ENCODE measurements at places on chromosomes 5 and 9.
A peak's percentile ranks its signal among the peaks of the same experiment; 100 is the strongest.

- no peak for DNase-seq
These were observed 1710.1 kb upstream of the CDH9 start for GRCh38 chr5:28748446-28748845.

DNA sequence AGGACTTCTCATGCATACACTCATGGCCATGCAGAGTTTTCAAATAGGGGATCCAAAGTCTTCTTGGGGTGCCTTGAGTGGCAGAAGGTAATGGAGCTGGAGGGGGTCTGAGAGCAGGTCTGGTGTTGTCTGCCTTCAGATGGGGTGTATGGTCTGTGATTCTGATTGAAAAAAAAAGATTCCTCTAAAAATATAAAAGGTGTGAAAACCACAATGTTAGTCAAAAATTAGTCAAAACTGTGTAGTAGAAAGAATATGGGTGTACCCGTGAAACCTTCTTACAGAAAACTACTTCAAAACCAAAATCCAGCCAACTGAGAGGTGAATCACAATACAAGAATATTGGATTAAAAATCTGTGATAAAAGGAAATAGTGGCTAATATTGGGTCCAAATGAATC is 20.1 kb downstream of the DOCK2 start:
- no peak for DNase-seq

GRCh38 chr9:75445144-75445543 is 356.8 kb downstream of the OSTF1 start:
- DNase-seq, result no peak

DNA sequence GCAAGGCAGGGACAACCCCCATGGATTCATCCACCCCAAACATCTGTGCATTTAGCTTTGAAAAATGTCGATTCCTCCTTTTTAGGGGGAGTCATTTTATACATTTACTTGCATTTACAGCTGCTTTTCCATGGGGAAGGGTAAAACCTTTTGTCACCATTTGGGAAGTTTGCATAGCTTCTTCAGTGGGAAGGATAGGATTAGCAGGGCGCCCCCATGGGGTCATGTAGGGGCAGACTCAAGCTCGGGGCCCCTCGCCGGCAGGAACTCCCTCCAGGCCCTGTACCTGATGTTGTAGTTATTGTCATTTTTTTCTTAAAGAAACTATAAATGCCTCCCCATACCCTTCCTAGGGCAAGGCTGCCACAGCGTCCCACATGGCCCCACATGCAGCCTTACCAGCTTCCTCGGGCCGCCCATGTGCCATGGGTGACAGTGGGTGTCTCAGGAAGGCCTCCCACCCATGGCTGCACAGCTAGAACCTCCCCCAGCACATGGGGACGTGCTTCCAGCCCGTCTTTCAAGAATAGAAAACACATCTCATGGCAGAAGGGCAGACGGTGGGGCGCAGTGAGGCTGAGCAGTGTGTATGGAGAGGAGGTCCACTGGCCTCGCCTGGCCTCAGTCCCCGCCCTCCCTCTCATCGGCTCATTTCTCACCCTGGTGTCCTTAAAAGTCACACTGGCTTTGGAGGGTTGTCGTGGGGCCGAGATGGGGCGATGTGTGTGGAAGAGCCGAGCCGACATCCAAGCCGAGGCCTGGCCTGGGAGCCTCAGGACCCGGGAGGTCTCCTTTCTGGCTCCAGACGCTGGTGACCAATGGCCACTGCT is 76.1 kb upstream of the OTULINL start:
- no peak for DNase-seq

DNA sequence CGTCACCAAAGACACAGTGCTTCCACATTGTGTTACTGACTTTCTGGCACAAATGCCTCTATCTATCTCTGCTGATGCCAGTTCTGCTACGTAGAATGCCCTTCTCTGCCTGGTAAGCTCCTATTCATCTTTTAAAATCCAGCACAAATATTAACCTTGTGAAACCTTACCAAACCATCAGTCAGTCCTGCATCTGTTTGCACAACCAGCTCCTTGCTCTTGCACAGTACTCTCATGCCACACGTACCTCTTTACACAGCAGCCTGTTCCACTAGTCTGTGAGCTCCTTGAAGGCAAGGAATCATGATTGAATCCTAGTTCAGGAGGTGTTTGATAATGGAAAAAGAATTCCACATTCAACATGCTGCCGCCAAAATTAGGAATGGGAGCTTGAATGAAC is 56.3 kb downstream of the TEX10 start:
- no peak for DNase-seq

DNA sequence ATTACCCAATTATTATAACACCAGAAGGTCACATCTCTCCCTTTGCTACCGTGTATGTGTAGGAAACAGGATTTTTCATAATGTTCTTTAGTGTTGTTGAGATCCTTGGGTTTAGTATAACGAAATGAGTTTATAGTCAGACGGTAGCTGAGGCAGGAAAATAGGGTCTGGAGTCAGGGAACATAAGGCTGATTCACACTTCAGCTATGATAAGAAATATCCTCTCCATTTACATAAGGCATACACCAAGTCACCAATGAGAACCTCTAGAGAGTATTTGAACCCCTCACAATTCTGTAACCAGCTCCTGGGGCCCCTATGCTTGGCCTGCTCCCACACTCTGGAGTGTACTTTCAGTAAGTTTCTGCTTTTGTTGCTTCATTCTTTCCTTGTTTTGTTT is 58.9 kb upstream of the ANKH start:
- DNase-seq, result no peak

DNA sequence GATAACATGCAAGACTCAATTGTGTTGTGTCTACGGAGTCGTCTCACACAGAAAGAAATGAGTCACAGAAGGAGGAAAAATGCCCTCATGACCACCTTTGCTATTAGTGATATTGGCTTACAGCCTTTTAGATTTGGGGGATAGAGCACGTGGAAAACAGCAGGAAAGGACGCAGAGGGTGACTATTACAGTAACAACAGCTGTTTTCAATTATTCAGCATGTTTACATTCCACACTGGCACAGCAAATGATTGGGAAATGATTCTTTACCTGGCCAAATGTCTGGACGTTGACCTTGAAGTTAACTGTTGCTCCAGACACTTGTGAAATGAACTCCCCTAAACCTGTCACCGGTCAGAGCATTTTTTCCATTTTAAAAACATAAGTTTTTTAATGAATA is 46.8 kb downstream of the APTX start:
- DNase-seq, result no peak

- DNase-seq, result peak; percentile 6
These were observed 50.7 kb downstream of the ARRDC3 start for GRCh38 chr5:91332267-91333045.

DNA sequence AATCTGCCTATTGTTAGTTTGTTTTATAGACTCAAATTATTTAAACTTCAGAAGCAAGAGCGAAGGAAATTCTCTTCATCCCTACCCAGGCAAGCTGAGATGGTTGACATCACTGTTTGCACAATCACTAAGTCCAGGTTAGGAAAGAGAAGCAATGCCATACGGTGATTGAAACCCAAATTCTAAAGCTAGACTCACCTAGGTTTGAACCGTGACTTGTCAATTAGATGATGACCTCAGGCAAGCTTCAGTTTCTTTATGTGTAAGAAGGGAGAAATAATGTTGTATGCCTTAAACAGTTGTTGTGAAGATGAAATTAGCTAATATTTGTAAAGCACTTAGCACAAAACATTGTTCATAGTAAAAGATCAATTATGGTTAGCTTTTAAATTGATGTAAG is 96.5 kb upstream of the ANKRD55 start:
- DNase-seq, result no peak

- DNase-seq, result no peak
These were observed 20.9 kb downstream of the EEIG1 start for GRCh38 chr9:127959841-127960409.

DNA sequence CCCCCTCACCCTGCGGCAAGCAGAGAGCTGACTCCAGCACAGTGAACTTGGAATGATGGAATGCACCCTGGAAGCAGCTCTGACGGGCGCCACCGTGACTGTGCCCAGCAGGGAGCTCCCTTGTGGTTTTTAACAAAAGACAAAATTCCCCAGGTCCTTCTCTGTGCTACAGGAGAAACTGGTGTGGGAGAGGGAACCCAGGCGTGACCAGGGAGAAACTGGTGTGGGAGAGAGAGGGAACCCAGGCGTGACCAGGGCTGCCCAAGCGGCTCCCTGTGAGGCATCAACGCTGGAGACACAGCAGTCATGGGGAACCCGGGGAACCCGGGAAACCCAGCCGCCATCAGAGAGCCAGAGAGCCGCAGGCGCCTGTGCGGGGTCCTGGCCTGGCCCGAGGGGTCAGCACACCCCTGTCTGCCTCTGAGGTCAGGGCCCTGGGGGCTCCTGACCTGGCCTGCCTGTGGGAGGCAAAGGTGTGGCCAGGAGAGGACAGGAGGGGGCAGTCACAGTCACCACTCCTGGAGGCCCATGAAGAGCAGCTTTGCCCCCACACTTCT is 3.1 kb upstream of the AHRR start:
- no peak for DNase-seq

GRCh38 chr5:58746321-58746720 is 163.4 kb downstream of the RAB3C start:
- DNase-seq, result no peak

DNA sequence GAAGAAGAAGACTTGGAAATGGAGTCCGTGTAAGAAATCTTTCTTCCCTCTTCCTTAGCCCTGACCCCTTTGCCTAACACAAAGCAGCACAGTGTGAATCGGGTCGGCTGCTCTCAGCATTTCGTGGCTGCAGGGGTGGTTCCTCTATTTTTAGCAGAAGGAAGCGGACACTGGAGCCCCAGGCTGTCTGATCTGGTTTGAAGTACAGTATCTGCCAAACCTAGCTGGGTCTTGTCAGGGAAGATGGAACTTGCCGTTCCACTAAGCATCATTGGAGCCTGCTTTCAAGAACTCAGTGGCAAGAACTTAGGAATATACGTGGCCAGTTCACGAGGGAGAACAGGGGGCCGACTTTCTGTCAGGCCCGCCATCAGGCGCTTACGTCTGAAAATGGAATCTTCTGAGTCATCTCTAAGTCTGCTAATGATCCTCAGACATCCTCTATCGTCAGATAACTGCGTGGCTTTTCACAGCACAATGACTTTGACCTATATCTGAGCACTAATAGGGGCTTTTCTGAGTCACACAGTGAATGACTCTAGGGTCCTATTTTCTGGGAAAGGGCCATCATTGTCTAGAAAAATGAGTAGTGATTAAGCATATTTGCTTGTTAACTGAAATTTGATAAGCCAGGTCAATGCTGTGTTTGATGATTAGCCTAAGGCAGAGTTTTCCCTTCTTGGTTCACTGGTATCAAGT is 43.3 kb upstream of the NCS1 start:
- peak; percentile 60 for DNase-seq

DNA sequence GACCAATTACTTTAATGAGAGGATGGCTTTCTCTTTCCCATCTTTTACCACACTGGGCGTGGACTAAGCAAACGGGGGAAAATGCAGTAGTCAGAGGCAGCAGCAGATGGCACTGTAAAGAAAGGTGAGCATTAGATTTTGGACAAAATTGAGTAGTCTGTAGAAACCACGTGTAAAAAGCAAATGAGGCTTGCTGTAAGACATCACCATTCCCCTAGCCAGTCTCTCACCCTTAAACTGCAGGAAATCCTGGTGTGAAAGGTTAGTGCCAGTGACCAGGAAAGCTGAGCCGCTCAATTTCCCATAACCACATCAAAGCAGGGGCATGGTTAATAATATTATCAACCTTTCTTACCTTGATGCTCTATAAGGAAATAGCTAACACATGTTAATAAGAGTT is 31.8 kb downstream of the SPATA31C2 start:
- DNase-seq, result peak; percentile 8

DNA sequence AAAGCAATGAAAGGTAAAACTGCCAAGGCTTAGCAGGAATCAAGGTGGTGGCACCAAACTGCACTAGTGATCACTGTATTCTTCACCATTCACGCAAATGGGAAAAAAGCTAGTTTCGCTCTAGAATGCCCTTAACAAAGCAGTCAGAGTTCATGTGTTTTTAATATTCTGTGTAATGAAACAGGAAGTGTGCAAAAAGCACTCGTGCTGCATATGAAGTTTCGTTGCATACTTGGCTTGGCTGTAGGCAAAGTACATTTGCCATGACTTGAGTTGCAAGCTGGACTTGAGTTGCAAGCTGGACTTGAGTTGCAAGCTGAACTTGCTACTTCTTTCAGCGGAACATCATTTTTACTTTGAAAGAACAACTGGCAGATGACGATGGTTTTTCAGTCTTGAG is 55.4 kb downstream of the FOXI1 start:
- no peak for DNase-seq
